ENCODE measurements at places on chromosomes 2 and 18.

DNA sequence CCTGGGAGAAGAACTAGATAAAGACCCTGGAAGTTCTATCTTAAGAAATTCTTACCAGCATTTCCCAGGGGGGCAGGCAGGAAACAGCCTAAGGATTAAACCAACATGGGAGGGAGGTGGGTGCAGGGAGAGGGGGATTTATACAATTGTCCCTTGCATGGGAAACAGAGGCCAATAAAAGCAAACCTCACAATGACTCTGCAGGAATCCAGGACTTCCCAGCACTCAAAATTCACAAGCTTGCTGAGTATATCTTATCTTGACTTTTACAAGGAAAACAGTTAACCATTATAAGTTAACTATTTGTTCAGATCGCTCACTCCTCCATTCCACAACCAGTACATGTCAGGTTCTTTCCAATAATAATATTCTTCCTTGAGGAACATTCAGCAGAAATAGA lies 241.3 kb downstream of the MREG start:
- DNase-seq, result no peak

- DNase-seq, result no peak
These were observed 885.6 kb upstream of the VRK2 start for GRCh38 chr2:57160976-57161375.

GRCh38 chr2:171404261-171404660 lies 29.5 kb downstream of the METTL8 start:
- DNase-seq, result no peak

DNA sequence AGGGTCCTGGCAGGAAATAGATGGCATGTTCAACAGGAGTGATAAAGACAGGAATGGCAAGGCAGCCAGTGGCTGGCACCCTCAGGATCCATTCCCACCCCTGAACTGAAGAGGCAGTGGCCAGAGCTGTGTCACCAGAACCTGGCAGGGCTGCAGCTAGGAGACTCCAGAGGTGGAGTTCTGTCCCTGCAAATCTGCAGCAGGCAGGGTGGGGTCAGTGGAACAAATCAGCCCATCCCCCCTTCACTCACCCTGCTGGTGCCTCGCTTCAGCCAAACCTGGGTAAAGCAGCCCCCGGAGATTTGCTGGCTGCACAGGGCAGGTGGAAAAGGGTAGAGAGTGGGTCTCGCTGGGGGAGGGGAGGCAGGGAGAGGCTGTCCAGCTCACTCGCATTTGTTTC lies 12.7 kb downstream of the INPP5D start:
- no peak for DNase-seq

DNA sequence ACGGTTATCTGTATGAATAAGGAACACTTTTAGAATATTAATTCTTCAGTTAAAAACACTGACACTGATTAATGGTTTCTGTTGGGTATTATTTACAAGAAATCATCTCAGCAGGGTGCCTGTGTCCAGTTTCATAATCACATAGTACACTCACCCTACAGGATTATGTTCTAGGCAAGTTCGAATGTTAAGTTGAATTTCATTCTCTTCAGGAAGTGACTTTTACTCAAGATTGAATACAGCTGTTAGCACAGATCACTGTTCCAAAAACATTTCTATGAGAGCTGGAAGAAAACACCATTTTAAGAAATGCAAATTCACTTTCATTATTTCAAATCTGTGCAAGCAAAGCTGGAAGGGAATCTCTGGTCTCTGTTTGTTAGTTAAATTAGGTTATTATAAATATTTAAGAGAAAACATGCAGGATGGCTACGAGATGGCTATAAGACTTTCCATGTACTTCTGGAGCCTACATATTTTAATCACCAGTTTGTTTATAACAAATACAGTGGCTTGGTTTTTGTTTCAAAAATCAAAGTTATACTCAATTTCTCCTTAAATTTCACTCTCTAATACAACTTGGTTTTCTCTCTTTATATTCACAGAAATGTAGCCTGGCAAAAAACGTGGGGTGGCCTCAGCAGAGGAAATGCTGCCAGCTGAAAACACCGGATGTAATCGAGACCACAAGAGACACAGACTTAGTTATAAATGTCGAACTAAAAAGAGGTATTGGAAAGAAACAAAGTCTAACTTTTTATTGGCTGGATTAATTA lies 65.8 kb downstream of the RBMS1 start:
- DNase-seq, result peak; percentile 28

GRCh38 chr2:224190234-224190935 lies 151.3 kb upstream of the SERPINE2 start:
- DNase-seq, result no peak
